T-helper 17 cell (primary cell): ENCODE measurements at places on chromosomes 6 and 20.

GRCh38 chr6:126743076-126743475 is 375.4 kb upstream of the RSPO3 start:
- no peak for DNase-seq

DNA sequence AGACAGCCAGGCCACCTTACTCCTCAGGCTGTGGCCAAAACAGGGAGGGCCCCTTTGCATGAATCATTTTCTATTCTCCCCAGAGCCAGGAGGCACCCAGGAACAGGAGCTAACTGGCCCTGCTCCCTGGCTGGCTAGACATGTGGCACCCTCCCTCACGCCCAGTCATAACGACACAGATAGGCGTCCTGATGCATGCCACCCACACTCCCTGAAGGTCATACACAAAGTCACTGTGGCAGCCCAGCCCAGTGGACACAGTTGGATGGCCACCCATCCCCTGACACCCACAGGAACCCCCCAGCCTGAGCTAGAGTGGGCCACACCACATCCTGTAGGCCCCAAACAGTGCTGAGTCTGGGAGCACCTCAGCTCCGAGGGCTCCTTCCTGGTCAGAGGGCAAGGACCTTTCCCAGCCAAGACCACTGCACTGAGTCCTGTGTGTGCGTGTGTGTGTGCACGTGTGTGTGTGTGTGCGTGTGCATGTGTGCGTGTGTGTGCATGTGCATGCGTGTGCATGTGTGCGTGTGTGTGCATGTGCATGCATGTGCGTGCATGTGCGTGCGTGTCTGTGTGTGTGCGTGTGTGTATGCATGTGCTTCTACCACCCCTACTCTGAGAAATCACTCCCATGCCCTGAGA is 21.6 kb downstream of the TFEB start:
- no peak for DNase-seq

- DNase-seq: no peak
Measured at GRCh38 chr20:20755231-20755630, 42.8 kb upstream of the RALGAPA2 start.

DNA sequence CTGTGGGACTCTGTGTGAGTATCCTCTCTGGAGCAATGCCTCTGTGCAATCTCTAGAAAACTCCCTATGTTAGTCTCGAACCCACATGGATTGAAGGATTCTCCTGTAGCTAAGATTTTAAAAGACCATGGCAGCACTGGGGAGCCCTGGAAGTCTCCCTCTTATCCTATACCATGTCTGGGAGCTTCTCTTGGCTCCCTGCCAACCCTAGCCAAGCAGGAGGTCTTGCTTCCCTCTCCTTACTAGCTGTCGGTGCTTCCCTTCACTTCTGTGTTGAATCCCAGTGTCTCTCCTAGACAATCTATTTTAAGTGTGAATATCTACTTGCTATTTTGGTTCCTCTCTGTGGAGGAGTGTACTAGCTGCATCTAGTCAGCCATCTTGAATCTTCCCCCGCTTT is 118.8 kb upstream of the NRN1 start:
- DNase-seq: no peak
